ENCODE measurements at places on chromosomes 3 and 15.

GRCh38 chr3:89116476-89116875, 9.1 kb downstream of the EPHA3 start:
- no peak for DNase-seq

DNA sequence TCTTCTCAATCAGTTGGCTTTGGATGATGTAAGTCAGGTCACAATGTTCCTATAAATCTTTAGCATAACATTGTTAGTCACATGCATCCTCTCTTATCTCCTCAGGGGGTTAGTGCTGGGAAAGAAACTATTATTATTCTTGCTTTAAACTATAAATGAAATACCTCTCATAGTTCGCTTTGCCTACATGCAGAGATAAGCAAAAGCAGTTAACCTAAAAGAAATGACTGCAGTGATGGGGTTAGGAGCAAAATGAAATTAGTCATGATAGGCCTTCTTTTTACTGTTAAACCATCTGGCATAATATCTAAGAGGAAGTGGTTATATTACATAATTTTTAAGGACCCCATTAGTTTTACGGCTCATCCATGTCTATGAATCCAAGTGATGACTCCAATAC, 91.7 kb upstream of the IGSF10 start:
- no peak for DNase-seq

GRCh38 chr15:69818529-69818928, 279.2 kb downstream of the TLE3 start:
- DNase-seq: no peak

DNA sequence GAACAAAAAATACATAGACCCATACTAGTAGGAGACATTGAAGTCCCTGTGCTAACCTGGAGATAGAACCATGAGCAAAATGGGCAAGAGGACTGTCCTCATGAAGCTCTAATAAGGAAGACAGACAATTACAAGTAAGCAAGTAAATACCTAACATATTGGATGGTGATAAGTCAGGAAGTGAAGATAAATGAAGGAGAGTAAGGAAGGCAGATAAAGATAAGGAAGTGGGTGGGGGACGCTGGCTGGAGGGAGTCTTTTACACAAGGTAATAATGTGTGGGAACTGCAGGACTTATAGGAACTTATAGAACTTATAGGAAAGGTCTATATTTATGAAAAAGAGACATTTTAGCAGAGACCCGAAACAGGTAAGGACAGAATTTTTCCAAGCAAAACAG, 148.9 kb upstream of the ABI3BP start:
- DNase-seq: no peak

DNA sequence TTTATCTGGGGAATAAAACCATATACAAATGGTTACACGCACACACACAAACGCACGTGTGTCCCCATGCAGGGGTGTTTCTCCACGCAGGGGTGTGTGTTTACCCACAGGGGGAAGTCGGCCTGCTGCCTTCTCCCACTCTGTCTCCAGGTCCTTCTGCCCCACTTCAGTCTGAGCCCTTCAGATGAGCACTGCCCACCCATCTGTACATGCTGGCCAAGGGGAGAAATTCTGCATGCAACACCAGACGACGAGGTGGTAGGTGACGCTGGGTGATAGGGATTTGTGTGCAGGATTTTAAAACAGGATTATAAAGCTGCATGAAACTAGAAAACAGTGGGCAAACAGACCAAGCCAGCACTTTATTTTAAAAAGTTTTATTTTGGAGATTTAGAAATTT, 122.5 kb downstream of the TJP1 start:
- DNase-seq: no peak

DNA sequence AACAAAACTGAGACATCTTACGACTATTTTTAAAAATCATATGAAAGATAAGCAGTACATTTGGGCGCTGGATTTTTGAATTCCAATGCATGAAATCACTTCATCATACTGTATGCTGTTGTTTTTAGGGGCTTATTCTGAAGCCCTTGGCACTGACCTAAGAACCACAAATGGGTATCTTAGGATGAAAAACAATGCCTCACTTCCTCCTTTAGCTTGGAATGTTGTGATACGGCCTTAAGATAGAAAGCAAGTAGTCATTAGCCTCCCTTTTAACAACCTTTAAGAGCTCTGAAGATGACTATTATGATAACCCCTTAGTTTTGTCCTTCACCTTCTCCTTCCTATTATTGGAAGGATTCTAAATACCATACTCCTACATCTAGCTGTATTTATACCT, 289.8 kb downstream of the ARPP21 start:
- no peak for DNase-seq

- DNase-seq: peak; percentile 90
Measured at GRCh38 chr3:119579366-119580066, at the start of gene ADPRH. Gene ADPRH (plus strand): TSS chr3:119579492. CDS start chr3:119582170, 2,678 bp downstream.

- no peak for DNase-seq
Measured at GRCh38 chr3:10981961-10982360, 10.6 kb upstream of the SLC6A1 start.

DNA sequence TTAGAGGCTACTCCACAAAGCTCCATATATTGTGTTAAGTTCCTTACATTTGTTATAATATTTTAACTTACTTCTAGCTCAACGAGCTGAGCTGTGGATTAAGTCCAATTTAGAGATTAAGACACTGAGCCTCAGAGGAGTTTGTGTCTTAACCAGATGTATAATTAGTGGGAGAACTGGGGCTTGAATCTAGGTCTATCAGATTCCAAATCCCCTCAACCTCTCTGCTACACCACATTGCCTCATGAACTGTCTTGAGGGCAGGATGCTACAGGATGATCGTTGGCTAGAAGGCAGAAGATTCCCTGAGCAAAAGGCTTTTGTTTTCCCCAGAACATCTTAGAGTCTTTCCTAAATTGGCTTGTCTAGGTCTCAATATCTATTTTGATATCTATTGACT, 890.8 kb downstream of the NAALADL2 start:
- DNase-seq: no peak

DNA sequence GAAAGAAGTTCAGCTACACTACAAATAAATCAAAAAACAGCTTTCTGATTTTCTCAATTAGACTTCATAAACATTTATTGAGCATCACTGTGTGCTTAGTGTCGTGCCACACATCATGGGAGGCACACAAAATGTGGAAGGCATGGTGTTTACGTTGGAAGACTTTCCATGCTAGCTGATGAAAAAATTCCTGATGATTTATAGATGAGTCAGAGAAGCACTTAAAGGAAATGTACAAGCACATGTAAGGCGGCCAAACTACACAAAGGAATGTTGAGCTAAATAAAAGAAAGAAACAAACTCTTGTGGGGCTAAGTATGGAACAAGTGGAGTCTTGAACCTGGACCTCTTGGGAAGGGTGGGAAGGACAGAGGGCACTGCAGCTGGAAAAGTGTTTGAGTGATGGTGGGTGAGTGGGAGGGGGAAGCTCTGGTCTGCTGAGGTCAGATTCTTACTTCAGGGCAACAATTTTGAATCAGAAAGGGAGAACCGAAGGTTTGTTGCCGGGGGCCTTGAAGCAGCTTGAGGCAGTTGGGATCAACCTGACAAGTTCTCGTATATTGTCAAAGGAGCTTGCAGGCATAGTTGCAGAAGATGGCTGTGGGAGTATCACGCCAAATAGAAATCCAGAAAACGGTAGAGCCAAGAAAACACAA, 66.9 kb downstream of the FOXB1 start:
- no peak for DNase-seq

- DNase-seq: no peak
Measured at GRCh38 chr3:114378760-114379159, 84.9 kb downstream of the TIGIT start.

DNA sequence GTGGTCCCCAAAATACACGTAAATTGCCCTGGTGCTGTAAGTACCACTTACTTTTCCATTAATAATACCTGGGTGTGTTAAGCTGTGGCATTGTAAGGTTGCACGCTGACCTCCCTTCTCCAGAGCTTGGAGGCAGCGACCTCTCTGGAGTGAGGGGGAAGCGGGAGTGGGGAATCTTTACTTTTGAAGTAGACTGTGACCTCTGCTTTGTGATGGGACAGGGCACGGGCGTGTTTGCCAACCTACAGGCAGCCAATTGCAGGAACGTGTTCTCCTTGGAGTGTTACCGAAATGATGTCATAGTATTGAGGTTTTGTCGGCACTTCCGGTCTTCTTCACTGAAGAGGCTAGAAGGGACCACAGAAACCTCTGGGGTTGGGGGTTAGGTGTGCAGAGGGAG, 227.3 kb upstream of the C2CD4B start:
- DNase-seq: no peak

DNA sequence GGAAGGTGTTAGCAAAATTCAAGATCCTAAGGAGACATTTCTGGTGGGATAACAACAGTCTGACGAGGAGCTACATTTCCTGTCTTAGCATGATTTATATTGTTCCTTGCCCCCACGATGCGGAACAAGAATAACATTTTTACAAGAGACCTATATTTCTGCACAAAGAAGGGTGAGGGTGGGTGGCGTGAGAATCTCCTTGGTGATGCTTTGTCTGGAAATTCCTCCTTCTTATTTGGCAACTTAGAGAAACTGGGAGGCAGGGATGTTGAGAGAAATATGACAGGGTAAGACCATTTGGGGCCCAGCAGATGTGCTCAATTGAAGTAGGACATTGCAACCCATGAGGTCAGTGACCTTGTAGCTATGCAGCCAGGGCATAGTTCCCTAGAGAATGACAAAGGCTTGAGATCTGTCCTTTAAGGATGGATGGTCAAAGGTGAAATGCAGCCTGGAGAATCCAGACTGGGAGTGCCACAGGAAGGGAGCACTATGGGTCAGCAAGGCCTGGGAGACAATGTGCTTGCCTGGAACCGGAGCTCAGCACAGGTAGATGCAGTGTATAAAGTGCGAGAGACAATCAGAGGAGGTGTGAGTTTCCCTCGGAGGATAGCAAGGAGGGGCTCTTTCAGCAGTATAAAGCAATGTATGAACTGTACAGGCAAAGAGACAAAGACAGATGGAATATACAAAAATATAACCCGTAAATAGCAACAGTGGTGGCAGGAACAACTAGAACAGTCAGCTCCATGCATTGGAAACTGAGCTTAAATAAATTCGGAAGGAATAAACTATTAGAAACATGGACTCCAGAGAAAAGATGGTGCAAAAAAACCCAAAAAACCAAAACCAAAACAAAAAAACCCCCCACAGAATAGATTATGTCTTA, 317.6 kb upstream of the TBL1XR1 start:
- no peak for DNase-seq

GRCh38 chr3:24598695-24599470, 104.2 kb upstream of the THRB start:
- peak; percentile 13 for DNase-seq

GRCh38 chr3:117063930-117064329, 354.4 kb downstream of the TUSC7 start:
- DNase-seq: no peak

- DNase-seq: no peak
Measured at GRCh38 chr3:189641776-189642175, 10.6 kb downstream of the TP63 start.

- peak; percentile 29 for DNase-seq
Measured at GRCh38 chr3:72018343-72018984, 233.5 kb upstream of the PROK2 start.

DNA sequence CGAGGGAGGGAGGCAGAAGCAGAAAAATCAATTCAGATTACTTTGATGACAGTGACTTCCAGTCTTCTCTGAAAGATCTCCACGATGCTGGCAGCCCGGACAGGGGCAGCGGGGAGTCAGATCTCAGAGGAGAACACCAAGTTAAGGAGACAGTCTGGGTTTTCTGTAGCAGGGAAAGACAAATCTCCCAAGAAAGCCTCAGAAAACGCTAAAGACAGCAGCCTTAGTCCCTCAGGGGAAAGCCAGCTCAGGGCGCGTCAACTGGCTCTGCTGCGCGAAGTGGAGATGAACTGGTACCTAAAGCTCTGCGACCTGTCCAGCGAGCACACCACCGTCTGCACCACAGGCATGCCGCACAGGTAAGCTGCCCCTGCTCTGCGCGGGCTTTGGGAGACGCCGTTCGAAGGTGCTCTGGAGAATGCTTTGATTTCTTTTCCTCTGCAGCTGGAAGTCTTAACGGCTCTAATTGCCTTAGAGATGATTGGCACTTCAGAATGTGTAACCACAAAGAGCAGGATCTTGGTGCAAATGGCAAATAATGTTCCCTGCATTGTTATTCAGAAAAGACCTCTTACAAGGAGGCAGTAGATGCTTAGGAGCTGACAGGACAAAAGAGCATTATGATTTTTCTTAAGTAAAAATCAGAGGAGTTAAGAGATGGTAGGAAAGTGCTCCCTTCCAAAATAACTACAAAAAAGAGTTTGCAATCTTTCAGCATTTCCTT, at the start of gene KCNAB1:
TSS of gene KCNAB1 (plus strand) at position 51 of the 724 bp plus-strand sequence.
- DNase-seq: no peak

DNA sequence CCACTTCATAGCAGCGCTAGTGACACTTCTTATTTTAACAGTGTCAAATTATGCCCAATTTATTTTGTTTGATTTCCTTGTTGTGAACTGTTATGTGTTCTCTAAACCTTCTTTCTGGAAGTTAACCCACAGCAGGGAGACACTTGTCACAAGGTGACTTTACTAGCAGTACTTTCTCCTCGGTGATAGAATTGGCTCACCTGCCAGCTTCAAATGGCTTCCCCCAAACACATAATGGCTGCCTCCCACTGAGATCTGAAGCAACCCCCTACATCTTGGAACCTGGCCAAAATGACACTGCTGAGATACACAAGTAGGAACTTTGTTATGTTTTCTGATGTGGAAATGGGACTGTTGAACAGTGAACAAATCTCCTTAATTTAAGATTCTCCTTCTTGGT, 238.8 kb upstream of the DPH6 start:
- no peak for DNase-seq

DNA sequence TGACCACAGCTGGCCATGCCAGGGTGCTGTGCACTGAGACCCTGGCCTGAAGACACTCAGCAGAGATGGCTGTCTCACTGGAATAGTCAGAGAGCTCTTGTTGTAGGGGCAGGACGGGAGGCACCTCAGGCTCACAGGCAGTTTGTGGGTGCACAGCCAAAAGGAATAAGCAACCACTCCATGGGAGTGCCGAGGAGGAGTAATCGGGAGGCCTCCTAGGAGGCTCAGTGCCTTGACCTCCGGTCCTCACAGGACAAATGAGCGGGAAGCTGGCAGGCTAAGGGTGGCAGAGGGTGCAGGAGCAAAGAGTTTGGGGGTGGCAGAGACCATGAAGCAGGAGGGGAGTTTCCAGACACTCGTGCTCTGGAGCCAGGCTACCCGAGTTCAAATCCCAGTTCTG, 81.7 kb downstream of the SMAD6 start:
- no peak for DNase-seq

DNA sequence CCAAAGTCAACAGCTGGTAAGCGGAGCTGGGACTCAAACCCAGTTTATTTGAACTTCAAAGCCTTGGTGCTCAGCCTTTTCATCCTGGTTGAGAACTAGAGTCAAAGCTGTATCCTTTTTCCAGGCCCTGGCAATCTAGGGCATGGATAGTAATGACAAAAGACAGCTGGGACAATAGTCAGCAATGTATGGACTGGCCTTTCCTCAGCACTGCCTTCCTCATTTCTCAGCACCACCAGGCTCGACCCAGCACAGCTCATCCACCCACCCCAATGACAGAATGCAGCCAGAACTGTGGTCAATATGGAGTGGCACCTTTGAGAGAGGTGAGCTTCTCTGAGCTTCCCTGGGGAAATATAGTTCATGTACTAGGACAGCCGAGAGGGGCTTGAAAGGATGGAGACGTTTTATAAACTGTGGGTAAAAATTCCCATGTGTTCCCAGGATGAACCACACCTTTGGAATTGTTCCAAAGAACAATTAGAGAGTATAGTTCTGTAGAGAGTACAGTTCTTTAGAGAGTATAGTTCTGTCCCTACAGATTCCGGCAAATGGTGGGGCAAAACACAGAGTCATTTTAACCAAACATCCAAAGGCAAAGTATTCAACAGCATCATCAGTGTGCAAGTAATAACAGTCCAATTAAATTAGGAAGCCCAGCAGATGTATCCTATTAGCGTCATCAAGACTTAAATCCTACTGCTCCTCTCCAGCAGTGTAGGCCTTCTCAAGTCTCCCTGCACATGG, 30.2 kb upstream of the IREB2 start:
- no peak for DNase-seq

GRCh38 chr15:29055876-29056275, 170.1 kb downstream of the APBA2 start:
- no peak for DNase-seq
